ENCODE measurements at places on chromosomes 2 and 18. TPM values are rescaled to one million over a fixed set of nuclear protein-coding genes. Genes with fewer than 3 reads are reported as not detected.
A peak's percentile ranks its signal among the peaks of the same experiment; 100 is the strongest.

- no peak for DNase-seq
Observed at GRCh38 chr2:16134436-16135165, 194.3 kb downstream of the MYCN start.

DNA sequence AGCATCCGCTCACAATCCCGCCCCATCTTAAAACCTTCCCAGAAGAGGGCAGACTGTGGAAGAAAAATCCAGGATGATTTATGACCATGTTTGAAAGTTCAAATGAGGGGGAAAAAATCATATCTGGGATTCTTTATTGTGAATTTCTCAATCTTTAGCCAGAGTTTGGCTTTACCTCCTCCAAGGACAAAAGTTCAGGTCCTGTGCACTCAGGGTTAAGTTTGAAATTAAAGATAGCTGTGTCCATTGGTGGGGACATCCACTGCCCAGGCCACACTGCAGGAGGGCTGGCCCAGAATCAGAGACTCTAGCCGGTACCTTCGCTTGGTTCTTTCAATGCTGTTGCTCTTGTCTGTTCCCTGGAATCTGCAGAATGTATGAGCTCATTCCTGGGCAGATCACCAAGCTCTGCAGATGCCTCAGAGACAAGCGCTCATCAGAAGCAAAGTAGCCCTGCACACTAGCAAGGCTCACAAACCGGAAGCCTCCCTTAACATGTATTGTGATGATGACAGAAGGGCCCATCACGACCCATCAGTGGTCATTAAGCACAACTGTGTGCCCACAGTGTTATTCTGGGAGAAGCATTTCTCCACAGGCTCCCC is 375.3 kb upstream of the KLHL29 start:
- DNase-seq, result no peak

Gene TMEM169
- total RNA-seq, result 0.62 TPM

DNA sequence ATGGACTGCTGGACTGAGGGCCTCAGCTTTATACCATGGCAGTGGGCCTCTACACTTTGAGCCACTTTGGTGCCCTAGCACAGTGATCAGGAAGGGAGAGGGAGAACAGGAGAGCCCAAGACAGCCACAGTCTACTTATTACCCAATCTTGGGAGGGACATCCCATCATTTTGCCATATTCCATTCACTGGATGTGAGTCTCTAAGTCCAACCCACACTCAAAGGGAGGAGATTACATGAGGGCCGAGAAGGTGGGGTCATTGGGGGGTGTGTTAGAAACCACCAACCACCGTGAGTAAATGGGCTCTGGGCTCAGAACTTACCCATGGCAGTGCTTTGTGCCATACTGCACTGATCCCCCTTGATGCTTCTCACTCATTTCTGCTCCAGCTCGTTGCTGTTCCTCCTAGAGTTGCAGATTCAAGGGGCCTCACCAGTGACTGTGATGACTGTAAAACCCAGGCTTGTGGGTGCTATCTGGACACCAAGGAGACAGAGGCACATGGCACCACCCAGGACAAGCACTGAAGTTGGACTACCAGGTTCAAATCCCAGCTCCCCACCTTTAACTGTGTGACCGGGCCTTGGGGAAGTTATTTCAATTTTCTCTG is 97.6 kb upstream of the RAB6C start:
- no peak for DNase-seq

Gene PLCD4
- total RNA-seq, result 0.62 TPM

DNA sequence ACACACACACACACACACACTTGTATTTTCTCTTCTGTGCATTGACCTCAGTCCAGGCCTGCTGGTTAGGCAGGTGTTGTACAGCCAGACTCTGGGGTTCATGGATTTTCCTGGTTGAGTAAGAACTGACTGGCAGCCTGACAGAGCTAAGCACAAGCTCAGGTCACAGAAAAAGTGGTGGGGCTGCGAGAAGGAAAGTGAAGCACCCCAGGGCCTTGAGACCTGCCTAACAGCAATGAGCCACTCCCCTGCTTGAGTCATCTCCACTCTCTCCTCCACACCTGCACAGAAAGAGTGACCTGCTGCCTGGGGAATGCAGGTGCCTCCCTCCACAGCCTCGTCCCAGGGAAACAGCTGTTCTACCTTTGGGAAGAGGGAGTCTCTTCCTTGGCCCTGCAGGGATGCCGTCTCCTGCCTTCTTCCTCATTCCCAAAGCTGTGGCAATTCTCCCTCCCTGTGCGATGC is 91.4 kb upstream of the LGALSL start:
- DNase-seq, result no peak

- DNase-seq, result no peak
Observed at GRCh38 chr2:203697190-203697589, 9.2 kb upstream of the CD28 start.

GRCh38 chr2:119264781-119265692 is 41.4 kb downstream of the STEAP3 start:
- DNase-seq, result no peak

GRCh38 chr18:53819174-53819573 is 405.3 kb downstream of the MBD2 start:
- peak; percentile 45 for DNase-seq

DNA sequence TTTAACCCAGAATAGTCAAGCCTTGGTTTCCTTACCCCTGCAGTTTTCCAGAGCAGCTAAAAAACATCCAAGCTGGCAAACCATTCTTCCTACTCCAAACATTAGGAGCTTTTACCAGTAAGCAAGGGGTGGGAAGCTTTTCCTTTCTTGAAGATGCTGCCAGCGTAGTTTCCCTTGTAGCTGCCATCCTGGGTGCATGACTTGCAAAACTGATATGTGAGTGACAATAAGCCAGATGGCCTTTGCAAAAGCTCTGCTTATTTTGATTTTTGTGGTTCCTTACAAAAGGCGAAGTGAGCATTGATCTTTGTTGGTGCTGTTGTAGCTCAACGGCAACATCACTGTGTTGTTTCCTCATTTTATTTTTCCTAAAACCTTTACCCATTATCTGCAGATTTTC is 138.8 kb downstream of the WDSUB1 start:
- no peak for DNase-seq

Data from Right ventricle myocardium superior (tissue), 1 donor.